ENCODE measurements at places on chromosomes 3 and 15.

- no peak for DNase-seq
Observed at GRCh38 chr3:195098741-195099525, 172.0 kb downstream of the XXYLT1 start.

- DNase-seq = no peak
Observed at GRCh38 chr3:130916507-130917167, 22.8 kb downstream of the ATP2C1 start.

GRCh38 chr15:71801935-71802655 is 8.3 kb upstream of the NR2E3 start:
- no peak for DNase-seq

- DNase-seq = no peak
Observed at GRCh38 chr15:71892335-71892734, 82.0 kb downstream of the NR2E3 start.

DNA sequence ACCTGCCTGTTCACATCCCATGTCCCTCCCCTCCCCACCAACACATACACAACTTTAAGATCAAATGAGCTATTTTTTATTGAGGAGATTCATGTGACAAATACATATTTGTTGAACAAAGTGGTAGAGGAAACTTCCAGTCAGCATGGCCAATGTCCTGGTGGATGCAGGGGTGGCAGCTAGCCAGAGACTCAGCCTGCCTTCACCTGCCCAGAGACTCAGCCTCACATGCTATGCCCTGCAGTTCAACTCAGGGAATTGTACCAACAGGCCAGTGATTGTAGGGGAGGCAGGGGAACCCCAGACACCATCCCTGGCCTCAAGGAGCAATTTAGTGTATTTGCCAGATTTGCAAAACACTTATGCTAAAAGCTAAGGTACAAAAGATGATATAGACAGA is 136.6 kb downstream of the OPA1 start:
- DNase-seq = no peak

DNA sequence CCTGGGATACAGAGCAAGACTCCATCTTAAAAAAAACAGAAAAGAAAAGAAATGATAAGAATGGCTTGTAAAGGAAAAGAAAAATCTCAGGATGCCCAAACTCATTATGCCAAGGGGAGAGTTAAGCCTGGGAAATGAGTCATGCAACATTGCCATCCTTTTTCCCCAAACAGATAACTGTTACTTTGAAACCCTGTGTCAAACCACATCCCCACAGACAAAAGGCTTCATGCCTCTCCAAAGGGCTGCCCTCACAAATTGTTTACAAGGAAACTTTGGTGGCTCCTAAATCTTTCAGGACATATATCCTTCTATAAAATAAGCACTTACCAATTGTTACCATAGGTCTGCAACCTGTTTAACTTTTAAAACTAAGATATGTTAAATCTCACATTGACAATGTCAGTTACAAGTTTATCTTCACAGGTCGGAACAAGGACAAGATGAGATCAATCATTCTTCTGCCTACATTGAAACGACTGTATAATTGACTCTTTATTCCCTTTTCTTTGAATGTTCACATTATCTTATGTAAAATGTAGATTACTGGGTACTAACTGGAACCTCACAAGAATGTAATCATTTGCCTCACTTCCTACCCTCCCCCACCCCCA is 18.6 kb upstream of the SENP7 start:
- DNase-seq = no peak

DNA sequence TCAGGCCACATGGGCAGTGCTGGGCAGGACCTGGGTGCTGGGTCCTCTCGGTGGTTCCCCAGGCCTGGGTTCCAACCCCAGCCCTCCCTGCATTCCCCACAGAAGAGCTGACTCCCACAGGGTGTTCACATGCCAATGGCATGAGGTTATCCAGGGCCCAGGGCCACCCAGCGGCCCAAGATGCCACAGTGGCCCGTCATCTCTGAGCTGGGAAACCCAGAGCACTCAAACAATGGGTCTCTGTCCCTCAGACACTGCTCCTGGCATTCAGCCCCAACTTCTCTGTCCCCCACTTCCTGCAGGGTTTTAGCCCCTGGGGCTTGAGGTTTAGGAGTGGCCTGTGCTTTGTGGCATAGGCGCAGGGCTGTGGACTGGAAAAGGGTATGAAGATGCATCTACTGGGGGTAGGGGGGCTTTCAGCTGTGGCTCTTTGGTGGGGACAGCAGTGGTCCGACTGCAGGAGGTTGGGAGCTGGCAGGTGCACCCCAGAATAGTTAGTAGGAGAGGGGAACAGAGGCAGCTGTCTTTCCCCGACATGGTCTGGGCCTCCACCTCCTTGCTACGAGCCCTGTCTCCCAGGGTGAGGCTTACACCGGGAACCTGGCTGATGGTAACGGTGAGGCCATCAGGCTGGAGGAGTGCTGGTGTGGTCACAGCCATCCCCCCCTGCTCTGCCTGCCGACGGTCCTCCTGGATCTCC is 1.7 kb downstream of the CCDC9B start:
- DNase-seq = no peak

- DNase-seq = no peak
Observed at GRCh38 chr3:178174201-178174915, 361.9 kb upstream of the KCNMB2 start.

DNA sequence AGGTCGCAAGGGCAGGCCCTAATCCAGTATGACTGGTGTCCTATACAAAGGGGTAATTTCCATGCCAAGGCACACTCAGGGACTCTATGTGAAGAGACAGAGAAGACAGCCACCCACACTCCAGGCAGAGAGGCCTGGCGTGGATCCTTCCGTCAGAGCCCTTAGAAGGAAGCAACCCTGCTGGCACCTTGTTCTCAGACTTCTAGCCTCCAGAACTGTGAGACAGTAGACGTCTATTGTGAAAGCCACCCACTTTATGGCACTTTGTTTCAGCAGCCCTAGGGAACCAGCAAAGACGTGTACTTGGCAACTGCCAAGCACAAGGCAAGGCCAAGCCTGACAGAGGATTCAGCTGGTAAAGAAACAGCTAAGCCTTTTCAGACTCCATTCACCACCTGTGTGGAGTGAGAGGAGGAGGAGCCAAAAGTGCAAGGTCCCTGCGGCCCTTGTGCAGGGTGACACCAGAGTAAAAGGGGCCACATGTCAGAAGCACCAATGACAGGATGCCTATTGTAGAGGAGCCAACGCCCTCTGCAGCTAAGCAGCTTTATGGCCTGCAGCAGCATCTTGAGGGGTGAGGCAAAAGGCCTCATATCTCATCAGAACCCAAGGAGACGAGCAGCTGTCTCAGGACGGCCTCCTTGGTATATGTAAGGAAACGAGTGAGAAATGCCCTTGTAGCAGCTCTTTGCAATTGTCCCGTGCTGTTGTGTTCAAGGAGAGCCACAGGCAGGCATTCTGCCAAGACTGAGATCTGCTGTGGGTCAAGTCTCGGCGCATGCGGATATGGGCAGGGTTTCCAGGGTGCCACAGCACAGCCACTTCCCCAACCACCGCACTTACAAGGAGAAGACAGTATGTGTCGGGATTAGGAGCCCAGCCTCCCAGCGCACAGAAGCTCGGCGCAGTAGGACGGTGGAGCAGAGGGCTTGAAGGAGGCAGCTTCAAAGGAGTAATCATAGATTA is 121.5 kb upstream of the LIPC start:
- DNase-seq = no peak

- DNase-seq = no peak
Observed at GRCh38 chr15:63076714-63077046, 34.1 kb downstream of the TPM1 start.

DNA sequence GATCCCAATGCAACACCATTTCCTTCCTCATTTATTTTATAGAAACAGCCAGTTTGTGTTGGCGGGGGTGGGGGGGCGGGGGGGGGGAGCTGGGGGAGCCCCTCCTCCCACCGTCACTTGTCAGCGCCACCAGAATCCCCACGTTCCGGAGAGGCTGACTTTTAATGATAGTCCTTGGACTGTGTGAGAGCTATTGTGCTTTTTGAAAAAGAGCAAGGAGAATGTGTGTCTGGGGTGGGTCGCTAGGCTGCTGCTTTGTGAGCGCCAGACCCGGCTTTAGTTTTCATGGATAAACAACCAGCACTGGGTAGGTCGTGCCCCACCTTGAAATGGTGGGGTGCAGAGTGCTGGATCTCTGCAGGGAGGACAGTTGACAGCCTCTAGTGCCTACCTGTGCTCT is 135.0 kb upstream of the ONECUT1 start:
- no peak for DNase-seq

DNA sequence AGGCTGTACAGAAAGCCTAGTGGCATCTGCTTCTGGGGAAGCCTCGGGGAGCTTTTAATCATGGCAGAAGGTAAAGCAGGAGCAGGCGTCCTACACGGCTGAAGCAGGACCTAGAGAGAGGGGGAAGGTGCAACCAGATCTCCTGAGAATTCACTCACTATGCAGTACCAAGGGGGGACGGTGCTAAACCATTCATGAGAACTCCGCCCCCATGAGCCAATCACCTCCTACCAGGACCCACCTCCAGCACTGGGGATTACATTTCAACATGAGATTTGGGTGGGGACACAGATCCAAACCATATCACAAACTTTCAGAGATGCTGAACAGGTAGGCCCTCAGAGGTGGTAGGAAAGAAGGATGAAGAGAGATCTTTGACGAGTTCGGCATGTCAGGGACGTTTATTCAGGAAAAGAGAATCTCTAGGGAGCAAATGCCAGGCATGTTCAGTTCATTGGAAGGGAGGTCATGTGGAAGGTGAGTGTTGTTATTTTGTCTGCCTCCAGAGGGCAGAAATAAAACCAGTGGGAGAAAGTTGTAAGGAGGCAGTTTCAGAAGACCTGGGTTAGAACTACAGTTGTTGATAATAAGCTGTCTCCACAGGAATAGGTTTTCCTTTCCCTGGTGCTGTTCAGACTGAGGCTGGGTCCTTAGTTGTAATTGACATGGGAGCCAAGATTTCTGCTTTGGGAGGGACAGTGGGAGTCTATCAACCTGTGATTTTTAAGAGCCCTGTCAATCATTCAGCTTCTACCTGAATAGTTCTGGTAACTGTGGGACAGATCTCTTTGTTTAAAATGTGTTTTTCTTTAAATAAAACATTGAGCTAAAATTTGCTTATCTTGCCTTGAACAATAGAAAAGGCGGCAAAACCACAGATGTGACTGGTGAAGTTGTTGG is 4.3 kb upstream of the FNDC3B start:
- DNase-seq = no peak

DNA sequence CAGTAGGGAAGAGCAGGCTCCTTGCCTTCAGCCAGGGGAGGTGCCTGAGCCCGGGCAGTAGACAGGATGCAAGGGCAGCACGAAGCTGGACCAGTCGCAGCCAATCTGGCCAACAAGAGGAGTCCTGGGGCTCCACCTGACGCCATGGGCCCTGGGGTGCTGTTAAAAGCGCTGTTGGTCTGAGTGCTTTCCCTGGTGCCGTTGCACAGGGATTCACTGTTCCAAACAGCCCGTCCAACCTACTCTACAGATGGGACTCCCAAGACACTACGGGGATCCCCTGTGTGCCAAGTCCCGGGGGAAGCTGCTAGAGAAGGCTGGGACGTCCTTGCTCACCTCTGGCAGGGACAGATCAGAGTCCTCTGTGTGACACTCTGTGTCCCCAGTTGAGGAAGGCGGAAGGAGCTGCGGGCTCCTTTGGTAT is 632 bp downstream of the CTSH start:
- no peak for DNase-seq

- DNase-seq = no peak
Observed at GRCh38 chr3:11565492-11565891, 78.2 kb downstream of the VGLL4 start.

DNA sequence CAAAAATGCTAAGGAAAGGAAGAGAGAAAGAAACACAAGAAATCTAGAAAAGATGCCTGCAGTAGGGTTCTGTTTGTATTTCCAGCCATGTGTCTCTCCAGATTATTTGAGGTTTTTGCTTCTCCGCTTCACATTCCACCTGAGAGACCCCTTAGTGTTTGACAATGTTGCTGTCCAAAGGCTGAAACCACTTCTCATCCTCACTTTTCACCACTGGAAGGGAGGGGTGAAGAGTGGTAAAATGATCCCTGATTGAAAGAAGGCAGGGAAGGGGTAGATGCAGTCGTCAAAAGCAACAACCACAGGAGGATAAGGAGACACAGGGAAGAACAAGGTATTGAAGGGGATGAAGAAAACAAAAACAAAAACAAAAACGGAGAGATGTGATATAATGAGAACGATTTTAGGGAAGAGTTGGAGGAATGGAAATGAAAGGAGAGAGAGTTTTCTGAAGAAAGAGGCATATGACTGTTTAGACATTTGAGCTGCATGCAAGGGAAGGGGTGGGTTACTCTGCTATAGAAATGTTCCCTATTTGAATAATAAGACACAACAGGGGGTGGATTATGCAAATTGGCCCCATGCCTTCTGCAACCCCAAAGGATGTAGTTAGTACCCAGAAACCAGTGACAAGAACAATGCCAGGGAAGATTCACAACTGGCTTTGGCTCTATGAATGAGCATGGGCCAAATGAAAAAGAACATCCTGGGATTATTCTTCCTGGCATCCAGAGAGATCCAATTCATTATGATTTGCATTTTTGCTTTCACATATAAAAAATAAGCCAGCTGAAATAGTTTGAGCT is 235.9 kb downstream of the GAP43 start:
- no peak for DNase-seq

DNA sequence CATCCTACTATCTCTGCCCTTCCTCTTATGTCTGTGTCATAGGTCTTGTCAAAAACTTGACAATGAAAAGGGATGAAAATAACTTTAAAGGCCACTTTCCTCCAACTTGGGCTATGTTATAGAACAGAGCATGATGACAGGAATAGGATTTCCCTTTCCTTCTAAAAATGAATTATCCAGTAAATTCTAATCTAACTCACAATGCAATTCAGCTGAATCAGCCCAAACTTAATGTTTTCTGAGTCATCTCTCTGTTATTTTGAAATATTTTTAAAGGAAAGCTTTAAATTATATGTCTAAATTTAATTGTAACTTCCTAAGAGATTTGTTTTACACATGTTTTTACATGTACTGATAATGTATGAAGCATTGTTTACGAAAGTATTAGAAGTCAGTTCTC is 258.5 kb downstream of the BBX start:
- no peak for DNase-seq

- no peak for DNase-seq
Observed at GRCh38 chr3:192835818-192836815, 81.5 kb downstream of the MB21D2 start.

DNA sequence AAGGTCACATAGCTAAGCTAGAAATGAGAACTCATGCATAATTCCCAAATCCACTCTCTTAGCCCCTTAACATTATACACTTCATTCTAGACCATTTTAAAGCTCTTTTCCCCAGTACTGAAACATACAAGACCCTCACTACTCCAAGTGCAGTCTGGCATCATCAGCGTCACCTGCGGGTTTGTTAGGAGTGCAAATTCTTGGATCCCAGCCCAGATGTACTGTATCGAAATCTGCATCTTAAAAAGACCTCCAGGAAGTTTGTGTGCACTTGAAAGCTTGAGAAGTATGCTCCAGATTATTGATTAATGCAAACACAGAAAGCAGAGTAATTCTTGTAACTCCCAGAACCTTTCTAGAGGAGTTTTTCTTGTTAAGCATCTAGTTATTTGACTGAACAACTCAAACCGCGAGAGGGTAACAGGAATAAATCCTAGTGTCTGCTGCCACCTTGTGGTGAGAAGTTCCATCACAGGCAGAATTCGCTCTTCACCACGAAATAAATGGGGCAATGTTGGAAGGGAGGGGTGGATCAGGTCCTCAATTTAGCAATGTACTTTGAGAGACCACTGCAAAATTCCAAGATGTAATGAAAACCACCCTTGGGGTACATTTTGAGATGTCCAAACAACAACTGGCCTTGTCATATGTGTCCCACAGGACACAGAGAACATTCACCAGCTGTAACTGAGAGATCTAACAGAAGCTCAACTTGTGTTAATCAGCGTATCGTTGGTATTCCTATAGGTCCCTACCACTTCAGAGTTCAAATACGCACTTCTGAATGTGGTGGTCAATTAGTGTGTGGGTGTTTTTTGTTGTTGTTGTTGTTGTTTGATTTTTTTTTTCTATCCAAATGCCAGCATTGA is 583 bp upstream of the C3orf49 start:
- peak; percentile 30 for DNase-seq
